Nasal cavity respiratory epithelium epithelial cell of viscerocranial mucosa (primary cell): ENCODE measurements at places on chromosomes 12 and 14. TPM values are rescaled to one million over a fixed set of nuclear protein-coding genes. Genes with fewer than 3 reads are reported as not detected.

CLEC1B gene
- not detected in 2 replicates for total RNA-seq

KLRF2 gene
- total RNA-seq: not detected in 2 replicates

BEGAIN gene
- total RNA-seq: 0.21 and 0.68 TPM in 2 replicates

GDF3 gene
- total RNA-seq: not detected in 2 replicates
